GM12865 (cell line): ENCODE measurements at places on chromosomes 6 and 20.
A peak's percentile ranks its signal among the peaks of the same experiment; 100 is the strongest.

GRCh38 chr20:50195524-50196120, 5.0 kb downstream of the CEBPB start:
- DNase-seq: no peak

- no peak for DNase-seq
Measured at GRCh38 chr6:10624836-10625235, 69.6 kb downstream of the C6orf52 start.

DNA sequence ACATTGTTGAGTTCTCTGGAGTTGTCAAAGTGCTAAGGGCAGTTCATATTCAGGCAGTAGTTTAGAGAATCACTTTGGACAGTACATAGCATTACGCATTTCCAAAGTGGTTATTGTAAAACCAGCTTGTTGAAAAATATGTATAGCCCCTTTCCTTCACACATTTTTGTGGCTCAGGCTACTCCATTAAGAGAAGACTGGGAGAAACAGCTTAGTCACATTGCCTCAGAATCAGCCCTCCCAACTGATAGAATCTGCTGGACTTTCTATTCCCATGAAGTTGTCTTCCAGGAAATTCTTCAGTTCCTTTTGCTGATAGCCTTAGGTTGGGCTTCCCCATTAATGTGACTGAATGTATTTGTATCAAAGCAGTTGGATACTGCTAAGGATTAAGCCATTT, 39.5 kb upstream of the HDGFL1 start:
- DNase-seq: no peak

DNA sequence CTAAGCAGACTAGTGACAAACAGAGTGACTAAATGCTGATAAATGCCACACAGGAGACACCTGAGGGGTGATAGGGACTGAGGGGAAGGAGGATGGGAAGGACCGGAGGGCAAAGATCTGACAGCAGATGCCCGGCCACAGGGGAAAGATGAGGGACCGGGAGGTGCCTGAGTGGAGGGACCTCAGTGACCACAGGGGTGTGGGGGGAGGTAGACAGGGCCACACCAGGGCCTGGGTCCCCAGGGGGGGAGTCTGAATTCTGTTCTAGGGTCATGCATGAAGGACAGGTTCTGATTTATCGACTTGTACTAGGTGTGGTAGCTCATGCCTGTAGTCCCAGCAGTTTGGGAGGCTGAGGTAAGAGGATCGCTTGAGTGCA, 6.9 kb downstream of the BCAS4 start:
- no peak for DNase-seq

GRCh38 chr6:74741646-74742045, 464.2 kb downstream of the COL12A1 start:
- no peak for DNase-seq

DNA sequence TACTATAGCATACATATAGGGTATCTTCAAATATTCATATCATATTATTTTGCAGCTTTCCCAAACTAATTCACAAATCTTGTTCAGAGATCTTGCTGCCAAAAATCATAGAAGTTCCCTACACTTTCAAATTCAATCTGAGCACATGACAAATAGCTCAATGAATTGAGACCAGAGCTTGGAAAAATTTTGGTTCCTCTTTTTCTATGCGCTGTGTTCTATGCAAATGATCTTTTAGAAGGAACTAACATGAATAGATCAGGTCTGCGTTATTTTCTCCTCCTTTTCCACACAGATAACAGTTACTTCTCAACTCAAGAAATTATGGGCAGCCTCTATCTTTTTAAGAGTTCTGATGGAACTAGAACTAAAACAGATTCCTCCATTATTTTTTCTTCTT, 316.3 kb downstream of the ARHGAP18 start:
- no peak for DNase-seq

DNA sequence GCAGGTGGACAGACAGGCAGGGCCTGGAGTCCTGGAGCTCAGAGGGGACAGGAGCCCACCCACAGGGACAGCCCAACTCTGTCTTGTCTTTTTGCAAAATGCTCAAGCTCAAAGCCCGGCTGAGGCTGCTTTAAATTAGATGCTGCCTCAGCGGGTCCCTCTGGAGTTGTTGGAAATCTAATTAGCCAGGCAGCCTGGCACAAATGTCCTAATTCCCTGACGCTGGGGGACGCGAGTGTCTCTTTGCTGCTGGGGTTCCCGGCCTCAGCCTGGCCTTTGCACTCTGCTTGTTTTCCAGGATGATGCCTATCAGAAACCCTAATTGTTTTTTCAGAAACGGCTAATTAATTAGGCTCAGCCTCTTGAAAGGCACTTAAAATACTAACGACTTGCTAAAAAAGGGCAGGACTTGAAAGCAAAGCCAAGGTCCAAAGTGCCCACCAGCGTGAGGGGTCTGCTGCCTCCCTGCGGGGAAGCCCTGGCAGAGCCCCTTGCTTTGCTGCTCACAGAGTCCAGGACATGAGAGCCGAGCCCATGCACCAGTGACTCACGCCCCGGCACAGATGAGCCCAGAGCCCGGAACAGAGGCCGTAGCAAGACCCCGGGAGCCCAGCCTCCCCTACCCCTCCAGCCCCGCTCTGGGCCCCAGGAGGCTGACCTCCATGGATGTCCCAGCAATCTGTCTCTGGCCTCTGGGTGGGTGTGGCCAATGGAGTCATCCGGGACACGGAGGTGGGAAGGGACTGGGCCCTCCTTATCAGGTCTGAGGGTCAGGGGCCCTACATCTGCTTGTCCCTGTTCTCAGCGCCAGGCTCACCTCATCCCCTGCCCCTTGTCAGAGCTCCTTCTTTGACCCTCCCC, 46.0 kb upstream of the BHLHE23 start:
- DNase-seq: no peak

DNA sequence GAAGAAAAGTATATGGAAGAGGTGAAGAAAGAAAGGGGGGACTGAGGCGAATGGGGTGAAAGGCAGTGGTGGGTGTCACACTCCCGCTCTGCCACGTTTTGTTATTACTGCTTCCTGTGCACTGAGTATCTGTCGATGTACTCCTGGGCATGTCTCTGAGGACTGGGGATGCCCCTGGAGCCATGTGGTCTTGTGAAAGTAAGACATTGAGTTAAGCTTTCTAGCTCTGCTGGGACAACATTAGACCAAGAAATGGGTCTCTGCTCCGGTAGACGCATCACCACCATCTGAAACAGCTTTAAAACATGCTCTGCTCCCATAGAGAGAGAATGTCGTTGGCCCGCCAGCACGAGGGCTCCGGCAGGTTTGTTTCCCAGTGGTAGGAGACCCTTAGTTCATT, 40.0 kb downstream of the IRF4 start:
- DNase-seq: peak; percentile 54

GRCh38 chr20:23011008-23011721, 23.9 kb upstream of the SSTR4 start:
- no peak for DNase-seq

GRCh38 chr20:35492352-35492751, 37.0 kb downstream of the CEP250 start:
- DNase-seq: no peak

- DNase-seq: no peak
Measured at GRCh38 chr6:52724042-52724405, 39.3 kb downstream of the GSTA2 start.

- DNase-seq: no peak
Measured at GRCh38 chr6:112651239-112651638, 304.1 kb downstream of the RFPL4B start.

DNA sequence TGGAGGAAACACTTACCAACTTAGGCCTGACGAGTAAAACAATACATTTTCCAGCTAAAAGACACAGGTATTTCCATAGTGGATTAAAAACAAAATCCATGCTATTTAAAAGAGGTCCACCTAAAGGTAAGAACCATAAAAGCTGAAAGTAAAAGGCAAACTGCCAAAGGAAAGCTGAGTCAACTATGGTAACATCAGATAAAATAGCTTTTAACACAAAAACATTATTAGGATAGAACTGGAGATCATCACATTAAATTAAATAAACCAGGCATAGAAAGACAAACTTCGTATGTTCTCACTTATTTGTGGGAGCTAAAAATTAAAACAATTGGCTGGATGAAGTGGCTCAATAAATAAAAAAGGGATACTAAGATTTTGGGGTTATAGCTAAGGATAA, 166.8 kb upstream of the SLC22A16 start:
- DNase-seq: no peak

DNA sequence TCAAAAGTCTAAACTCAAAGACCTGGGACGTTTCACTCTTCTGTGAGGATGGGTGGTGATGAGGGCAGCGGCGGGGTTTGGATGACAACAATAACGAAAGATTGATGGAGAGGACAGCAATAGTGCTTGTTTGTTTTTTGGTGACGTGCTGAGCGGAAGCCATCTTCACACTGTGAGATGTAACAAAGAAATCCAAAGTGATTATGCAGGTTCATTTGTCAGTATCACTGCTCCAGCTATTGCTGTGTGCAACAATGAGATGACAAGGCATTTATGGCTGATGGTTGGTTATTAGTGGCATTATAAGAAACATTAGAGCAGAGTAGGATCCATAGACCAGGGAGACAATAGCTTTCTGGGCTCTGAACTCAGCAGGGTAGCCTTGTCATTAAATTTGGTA, 306.7 kb downstream of the RNF144B start:
- DNase-seq: no peak

- no peak for DNase-seq
Measured at GRCh38 chr20:31992086-31992485, 18.2 kb upstream of the CCM2L start.

GRCh38 chr6:64415926-64416325, 780.3 kb downstream of the PHF3 start:
- DNase-seq: no peak

DNA sequence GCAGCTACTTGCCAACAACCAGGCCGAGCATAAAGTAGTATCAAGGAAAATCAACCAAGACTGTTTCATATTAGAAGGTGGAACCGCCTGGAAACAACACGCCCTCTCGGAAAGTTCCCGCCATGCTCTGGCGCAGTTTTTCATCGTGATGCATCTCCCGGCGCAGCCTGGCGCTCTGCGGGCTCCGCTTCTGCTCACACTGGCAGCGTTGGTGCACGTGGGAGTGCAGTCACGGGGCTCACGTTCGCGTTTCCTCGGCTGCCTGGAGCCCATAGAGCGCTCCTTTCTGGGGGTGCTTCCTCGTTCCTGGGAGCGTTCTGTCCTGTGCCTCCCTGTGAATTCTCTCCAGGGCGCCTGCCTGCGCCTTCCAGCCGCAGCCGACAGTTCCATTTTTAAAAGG, 227.3 kb downstream of the TBXT start:
- no peak for DNase-seq

- peak; percentile 43 for DNase-seq
Measured at GRCh38 chr6:36735110-36736071, 37.8 kb downstream of the RAB44 start.

GRCh38 chr6:2007165-2007564, 238.2 kb downstream of the GMDS start:
- no peak for DNase-seq

GRCh38 chr20:44979090-44979621, 12.8 kb downstream of the STK4 start:
- DNase-seq: peak; percentile 85

DNA sequence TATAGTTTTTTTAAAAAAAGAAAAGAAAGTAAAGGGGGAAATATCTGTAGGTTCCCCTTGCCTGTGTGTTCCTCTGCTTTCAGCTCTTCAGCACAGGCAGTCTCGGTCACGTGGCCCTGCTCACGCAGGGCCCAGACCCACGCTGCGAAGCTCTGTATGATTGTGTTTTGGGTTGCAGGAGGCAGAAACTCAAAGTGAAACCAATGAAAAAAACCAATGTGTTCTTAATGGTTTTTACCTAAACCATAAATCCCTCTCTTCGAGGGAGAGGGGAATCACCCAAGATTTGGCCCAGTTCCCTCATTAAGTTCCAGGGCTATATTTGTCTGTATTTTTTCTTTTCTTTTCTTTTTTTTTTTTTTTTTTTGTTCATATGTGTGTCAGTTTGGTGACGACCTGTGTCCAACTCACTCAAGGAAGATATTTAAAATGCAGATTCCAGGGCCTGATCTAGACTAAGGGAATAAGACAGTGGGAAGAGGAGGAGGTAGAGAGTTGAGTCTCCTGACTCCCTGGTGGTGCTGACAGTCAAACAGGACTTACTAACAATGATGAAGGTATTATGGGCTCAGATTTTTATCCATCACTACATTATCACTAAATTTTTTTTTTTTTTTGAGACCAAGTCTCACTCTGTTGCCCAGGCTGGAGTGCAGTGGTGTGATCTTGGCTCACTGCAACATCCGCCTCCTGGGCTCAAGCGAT, 33.8 kb upstream of the RREB1 start:
- peak; percentile 93 for DNase-seq

- DNase-seq: no peak
Measured at GRCh38 chr20:51801122-51801822, 1.0 kb downstream of the SALL4 start.

GRCh38 chr20:45965169-45966002, 6.6 kb downstream of the ZNF335 start:
- peak; percentile 64 for DNase-seq

- no peak for DNase-seq
Measured at GRCh38 chr6:80348263-80348662, 241.8 kb downstream of the BCKDHB start.

GRCh38 chr20:44091026-44091425, 96.0 kb downstream of the JPH2 start:
- DNase-seq: no peak

DNA sequence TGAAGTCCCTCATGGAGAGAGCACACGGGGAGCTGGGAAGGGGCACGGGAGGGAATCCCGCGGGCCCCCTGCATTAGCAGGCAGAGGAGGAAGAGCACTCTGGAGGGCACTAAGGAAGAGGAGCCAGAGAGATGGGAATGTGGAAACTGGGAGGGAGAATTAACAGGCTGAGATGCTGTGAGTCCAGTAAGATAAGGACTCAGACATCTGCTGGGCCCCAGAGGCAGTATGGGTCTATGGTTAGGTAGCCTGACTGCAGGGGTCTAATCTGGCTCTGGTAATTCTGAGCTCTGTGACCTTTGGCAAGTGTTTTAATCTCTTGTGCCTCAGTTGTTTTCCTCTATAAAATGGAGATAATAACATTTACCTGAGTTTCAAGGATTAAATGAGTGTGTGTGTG, 15.7 kb upstream of the SRSF3 start:
- DNase-seq: no peak
